ENCODE measurements at places on chromosomes 12 and 14.

DNA sequence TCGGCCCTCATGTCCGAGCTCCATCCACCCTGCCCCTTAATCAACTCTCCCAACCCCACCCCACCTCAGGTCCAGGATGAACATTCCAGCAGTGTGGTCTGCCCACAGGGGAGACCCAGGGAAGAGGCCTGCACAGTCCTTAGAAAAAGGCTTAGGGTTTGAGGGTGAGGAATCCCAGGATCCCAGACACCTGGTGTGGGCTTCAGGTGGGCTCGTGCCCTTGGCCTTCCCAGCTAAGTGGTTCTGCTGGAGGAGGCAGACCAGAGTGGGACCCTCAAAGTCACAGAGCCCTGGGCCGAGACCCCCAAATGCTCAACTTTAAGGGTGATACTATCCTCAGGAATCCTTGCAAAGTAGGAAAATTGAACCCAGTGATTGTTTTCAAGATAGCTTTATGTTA, 25.4 kb upstream of the PPP2R5C start:
- DNase-seq: no peak

GRCh38 chr14:55588259-55588699, 8.3 kb downstream of the KTN1 start:
- DNase-seq: no peak

- no peak for DNase-seq
Measured at GRCh38 chr12:85357609-85358008, 77.6 kb downstream of the ALX1 start.

DNA sequence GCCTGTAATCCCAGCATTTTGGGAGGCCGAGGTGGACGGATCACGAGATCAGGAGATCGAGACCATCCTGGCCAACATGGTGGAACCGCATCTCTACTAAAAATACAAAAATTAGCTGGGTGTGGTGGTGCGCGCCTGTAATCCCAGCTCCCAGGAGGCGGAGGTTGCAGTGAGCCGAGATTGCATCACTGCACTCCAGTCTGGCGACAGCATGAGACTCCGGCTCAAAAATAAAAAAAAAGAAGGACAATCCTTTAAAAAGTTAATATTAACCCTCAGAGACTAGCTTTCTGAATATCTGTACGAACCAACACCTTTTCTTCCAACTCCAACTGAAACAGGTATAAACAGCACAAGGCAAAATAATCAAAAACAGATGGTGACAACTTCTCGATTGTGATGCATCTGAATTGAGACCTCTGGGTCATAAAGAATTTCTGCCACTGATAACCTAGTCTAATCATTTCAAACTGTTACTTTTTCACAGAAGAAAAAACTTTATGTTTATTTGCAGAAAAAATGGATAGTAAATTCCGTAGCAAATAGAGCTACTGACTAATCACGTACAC, 27.8 kb downstream of the CLIP1 start:
- no peak for DNase-seq

DNA sequence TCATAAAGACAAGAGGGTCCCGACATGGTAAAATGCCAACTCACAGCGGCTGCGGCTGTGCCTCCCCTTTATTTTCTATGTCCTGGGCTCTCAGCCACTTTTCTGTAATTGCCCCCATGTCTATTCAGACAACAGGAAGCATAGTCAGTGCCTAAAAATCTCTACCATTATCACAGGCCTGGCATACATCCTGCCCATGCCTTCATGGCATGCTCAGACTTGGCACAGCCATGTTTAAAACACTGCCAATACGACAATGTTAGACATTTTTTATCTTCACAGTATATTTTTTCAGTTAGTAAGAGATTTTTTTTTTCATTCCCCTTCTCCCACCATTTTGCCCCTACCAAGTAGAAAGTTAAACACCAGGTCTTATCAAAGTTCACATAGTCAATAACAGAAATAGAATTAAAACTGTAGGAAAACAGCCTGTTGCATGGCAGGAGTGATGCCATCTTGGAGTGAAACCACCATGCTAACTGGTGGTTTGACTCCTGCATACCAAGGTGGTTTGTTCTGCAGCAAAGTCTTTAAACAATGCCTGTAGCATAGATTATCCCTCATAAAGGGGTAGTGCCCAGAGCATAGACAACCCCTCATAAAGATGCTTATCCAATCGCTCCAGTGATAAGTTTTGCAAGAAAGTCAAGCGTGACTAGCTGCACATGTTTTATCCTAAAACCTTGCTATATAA, 18.9 kb upstream of the CERS5 start:
- no peak for DNase-seq

DNA sequence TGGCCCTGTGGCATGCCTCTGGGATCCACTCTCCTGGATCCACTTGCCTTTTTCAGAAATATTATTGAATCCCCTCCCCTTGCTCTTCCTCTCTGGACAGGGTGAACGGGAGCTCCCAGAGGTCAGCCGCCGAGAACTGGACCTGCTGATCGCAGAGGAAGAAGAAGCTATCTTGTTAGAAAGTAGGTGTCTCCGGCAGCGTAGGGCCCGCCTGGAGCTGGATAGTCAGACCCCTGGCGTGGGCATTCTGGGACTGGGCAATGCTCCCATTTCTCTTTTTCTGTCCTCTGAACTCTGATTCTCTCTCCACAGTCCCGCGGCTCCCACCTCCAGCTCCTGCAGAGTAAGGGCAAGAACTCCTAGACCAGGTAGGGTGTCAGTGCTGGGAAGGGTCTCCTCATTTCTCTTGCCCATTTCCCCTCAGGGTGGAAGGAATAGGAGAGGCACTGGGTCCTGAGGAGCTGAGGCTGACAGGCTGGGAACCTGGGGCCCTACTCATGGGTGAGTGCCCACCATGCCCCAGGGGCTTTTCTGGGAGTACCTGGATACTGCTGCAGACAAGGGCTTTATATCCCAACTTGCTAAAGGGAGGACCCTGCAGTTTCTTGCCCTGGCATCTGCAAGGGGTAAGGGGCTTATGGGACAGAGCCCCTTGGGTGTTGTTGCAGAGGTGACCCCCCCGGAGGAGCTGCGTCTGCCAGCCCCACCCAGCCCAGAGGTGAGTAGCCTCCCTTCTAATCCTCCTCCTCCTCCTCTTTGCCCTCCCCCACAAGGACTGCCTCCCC, 5.4 kb downstream of the REC8 start:
- DNase-seq: no peak

DNA sequence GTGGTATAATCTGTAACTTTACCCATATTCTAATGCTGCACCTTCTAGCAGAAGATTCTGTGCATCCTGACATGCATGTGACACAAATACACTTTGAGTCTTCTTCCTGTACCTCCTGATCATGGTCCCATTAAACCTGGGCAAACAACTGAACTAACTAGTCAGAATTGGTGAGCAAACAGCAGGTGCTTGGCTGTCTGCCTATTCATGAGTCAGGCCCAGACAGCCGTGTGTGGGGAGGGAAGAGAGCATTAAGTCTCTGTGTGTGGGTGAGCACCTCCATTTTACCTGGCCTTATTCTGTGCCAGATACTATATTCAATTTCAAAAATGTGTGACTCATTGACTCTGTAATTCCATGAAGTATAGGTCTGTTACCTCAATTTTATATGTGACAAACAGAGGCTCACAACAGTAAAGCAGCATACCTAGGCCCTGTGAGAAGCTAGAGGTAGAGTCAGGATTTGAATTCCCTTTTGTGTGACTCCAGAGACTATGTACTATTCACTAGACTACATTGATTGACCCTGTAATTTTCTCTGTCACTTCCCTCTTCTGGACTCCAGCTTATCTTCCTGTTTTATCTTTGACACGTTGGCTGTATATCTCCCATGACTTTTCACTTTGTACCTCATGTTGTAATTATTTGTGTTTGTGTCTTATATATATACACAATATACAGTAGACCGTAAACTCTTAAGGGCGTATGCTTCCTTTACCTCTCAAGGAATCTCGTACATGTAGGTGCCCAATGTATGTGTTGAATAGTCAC, 32.2 kb downstream of the SUSD6 start:
- no peak for DNase-seq

- DNase-seq: no peak
Measured at GRCh38 chr14:46300765-46301164, 350.8 kb downstream of the RPL10L start.

- no peak for DNase-seq
Measured at GRCh38 chr12:21526053-21526452, at the start of gene SPX. SPX (plus strand) TSS chr12:21526296; CDS start chr12:21526473, 177 bp downstream.

DNA sequence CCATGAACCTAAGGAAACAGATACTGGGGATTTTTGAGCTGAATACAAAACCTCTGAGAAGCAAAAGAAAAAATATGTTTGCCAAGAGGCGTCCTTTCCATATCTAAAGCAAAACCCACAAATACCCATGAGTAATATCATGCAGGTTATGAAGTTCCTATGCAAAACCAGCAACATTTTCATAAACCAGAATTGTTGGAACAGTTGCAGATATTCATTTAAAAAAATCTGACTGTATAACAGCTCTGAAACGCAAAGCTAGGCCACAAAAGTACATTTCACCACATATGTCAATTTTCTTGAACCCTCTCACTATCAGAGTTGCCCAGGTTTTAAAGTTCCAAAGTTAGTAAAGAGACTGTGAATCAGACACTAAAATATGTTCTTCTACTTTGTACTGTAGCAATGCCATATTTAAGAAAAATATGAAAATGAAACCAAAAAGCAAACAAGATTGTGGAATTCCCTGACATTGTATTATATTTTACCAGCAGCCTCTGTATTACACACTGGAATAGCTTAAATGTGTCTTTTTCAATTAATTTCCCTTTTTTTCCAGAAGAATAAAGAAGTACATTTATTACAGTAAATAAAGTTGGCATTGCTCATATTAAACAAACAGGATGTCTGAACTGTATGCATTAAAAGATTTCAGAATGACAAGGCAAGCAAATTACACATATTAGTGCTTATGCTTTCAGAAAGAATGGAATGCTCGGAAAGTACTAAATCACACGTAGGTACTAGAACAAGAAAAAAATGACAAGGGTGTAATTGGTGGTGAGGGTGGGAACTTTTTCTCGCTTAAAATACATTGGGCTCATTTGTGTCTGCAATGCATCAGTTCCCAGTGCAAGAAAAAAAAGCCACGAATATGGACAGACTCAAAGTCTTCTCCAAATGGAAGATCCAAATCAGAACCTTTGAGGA, 33.6 kb upstream of the HIF1A start:
- DNase-seq: no peak
